ENCODE measurements at places on chromosomes 4 and X.
A peak's percentile ranks its signal among the peaks of the same experiment; 100 is the strongest.

- DNase-seq, result no peak
These were observed 50.9 kb downstream of the MFAP3L start for GRCh38 chr4:169975131-169975837.

DNA sequence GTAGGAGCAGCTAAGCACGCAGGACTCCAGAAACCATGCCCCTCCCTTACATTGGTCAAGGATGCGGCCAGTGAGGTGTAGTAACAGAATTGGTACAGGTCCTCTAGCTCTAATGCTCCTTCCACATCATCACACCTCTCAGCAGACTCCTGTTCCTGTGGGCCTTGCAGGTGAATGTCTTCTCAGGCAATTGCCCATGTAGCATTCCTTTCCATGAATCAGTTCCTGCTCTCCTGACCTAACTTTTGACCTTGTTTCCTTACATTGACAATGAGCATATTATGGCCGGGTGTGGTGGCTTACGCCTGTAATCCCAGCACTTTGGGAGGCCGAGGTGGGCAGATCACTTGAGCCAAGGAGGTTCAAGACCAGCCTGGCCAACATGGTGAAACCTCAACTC lies 31.3 kb downstream of the MAP7D3 start:
- no peak for DNase-seq

DNA sequence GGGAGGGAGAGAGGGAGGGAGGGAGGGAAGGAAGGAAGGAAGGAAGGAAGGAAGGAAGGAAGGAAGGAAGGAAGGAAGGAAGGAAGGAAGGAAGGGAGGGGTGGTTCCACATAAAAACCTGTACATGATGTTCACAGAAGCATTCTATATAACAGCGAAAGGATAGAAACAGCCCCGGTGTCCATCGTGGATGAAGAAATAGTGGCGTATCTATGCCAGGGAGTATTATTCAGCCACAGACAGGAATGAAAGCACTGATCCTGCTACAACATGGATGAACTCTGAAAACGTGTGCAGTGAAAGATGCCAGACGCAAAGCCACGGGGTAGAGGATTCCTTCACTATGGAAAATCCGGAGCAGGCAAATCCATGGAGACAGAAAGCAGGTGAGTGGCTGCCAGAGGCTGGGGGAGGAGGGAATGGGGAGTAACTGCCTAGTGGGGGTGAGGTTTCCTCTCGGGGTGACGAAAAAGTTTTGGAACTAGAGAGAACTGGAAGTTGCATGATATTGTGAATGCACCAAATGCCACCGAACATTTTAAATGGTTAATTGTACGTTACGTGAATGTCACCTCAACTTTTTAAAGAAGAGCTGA lies 92.2 kb downstream of the ABLIM2 start:
- no peak for DNase-seq

DNA sequence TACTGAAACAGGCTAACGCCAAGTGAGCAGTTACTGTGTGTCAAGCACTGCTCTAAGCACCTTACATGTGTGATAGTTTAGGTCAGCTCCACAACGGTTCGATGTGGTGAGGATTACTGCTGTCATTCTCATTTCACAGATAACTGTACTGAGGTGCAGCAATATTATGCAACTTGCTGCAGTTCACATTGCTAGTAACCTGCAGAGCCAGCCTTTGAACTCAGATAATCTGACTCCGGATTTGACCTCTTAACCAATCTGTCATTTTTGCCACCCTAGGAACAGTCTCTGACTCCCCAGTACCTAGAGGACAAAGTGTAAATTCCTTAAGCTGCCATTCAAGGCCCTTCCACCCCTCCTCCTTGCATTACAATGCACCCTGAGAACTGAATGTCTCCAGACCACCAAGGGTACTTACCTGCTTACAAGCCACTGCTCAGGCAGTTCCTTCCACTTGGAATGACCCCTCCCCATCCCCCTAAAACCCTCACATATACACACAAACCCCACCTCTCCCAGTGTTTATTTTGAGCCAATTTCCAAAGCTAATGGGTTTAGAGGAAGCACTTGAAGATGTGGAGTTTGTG lies 24.9 kb downstream of the EFNB1 start:
- no peak for DNase-seq

DNA sequence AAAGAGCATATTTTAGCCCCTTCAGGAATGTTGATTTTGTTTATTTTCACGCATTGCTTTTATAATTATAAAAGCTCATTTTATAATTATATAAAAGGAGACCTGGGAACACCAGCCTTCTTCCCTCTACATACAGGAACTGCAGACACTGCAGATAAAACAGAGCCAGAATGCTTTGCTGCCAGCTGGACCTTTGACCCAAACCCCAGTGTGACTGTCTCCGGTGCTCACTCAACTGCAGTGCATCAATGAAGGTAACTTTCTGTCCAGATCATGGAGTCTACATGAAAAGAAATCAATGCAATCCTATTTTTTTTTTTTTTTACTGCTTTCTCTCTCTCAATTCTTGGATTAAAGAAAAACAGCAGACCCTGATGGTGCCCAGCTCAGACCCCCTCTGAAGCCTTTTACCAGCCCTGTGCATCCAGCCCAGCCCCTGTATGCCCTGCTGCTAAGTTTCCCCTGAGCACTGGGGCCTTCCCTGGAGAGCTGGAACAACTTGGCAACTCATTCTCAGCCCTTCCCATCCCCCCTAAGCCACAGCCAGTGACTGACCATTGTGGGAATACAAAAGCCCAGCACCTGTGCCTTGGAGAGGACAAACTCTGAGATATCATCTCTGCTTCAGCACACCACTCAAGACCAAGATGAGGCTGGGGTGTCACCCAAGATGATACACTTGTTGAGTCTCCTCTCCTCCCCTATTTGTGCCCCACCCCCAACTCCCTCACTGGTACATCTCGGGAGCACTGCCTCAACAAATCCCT lies 182.1 kb downstream of the EVC2 start:
- no peak for DNase-seq

DNA sequence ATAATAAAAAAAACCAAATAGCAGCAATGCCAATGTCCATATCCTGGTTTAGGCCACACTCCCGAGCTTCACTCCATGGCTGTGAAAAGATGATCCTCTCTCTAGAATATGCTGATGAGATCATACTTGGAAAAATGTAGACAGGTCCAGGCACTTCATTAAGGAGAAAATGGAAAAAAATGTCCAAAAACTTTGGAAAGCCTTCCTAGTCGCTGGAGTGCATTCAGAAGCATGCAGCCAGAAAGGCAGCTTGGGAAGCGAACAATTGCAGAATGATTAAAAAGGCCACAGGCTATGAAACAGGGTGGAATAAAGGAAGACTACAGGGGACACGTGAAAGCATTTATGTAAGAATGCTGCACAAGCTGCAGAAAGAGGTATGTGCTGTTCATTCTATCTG lies 165.6 kb upstream of the HCCS start:
- DNase-seq, result no peak

GRCh38 chr4:139684351-139684750 lies 18.7 kb downstream of the MGST2 start:
- no peak for DNase-seq

- DNase-seq, result no peak
These were observed 50.5 kb downstream of the F9 start for GRCh38 chrX:139581068-139581467.

- peak; percentile 30 for DNase-seq
These were observed 527 bp downstream of the NOA1 start for GRCh38 chr4:56976837-56977320.

- no peak for DNase-seq
These were observed 407.4 kb upstream of the AADAT start for GRCh38 chr4:170497112-170497511.

GRCh38 chr4:149781150-149781549 lies 34.5 kb downstream of the IQCM start:
- DNase-seq, result no peak

GRCh38 chrX:119236623-119237561 lies 807 bp downstream of the PGRMC1 start:
- DNase-seq, result peak; percentile 15

DNA sequence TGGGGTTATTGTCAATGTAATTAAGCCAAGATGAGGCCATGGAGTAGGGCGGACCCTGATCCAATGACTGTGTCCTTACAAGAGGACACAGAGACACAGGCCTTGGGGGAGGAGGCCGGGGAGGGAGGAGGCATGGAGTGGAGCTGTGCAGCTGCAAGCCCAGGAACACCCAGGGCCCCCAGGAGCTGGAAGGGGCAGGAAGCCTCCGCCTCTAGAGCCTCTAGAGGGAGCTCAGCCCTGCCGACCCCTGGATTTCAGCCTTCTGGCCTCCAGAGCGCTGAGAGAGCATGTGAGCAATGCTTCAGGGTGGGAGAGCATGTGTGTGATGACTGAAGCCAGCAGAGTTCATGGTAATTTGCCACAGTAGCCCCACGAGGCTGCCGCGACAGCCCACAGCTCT lies 234.6 kb downstream of the AFAP1 start:
- no peak for DNase-seq

GRCh38 chr4:10173754-10174749 lies 57.5 kb upstream of the WDR1 start:
- no peak for DNase-seq

- DNase-seq, result no peak
These were observed 20.2 kb downstream of the TMEM31 start for GRCh38 chrX:103730796-103731493.

- DNase-seq, result no peak
These were observed 23.0 kb upstream of the CPLX1 start for GRCh38 chr4:848803-849477.

- DNase-seq, result no peak
These were observed 238.6 kb downstream of the RAPGEF2 start for GRCh38 chr4:159341522-159341921.

DNA sequence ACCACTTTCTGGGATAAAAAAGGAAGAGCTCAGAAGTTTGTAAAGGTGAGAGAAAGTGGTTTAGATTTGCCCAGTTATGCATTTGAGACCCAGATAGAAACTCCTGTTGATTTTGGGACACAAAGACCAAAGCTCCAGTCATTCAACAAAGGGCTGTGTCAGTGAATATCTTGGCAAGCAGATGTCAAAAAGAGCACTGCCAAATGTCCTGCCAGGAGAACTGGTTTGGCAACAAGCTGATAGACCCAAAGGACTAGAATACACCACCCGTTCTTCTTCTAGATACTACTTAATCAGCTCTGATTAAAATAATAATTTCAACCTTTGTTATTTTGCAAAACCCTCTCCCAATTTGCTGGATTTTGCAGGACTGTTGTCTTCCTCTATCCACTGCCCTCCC lies 121.4 kb downstream of the NHS start:
- no peak for DNase-seq

DNA sequence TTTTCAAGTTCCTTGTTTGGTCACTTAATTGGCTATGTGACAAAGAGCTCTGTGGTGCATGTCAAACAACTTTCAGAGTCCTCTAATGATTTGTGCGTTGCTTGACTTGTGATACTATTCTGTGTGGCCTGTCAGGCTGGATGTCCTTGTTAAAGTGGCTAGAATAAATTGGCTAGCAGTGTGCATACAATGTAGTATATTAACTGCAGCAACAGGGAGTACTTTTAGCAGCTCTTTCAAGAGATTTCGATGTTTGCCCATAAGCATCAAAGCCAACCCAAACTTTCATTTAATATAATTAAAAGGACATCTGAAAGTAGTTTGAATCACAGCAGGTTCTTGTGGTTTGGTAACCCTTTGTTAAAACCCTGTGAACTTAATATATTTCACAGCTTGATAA lies 718.9 kb downstream of the ADGRL3 start:
- no peak for DNase-seq

- DNase-seq, result no peak
These were observed 260.6 kb upstream of the MAD2L1 start for GRCh38 chr4:120327276-120327675.

DNA sequence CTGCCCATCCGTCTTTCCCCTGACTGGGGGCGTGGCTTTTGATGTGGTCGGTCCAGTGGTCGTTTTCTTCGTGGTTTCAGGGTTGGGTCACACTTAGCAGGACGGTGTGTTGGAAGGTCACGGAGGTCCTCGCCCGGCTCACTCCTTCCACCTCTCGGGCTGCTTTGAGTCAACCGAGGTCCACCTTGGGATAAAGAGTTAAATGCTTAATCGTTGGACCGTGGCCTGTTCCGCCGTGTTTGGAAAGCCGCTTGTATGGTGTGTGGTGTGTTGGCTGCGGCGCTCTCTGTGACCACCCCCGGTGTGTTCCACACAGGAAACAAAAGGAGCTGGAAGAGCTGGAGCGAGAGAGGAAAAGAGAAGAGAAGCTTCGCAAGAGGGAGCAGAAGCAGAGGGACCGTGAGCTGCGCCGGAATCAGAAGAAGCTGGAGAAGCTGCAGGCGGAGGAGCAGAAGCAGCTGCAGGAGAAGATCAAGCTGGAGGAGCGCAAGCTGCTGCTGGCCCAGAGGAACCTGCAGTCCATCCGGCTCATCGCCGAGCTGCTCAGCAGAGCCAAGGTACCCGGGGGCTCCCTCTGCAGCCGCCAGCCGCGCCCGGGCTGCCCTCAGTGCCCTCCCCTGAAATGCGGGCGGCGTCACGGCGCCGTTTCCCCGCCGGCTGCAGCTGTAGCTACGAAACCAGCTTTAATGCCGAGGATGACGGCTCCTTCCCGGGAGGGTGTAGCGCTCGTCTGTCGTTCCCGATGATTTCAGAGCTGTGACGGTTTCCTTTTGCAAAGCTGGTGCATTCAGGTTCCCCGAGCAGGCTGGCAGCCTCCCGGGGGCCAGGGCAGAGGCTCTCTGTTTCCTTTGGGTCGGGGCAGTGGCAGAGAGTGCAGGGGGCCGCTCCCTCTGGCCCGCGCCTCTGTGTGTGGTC lies 7.7 kb downstream of the AKAP17A start:
- no peak for DNase-seq

GRCh38 chr4:28287831-28288233 lies 1427.2 kb downstream of the STIM2 start:
- no peak for DNase-seq

- DNase-seq, result no peak
These were observed 897.5 kb upstream of the AGA start for GRCh38 chr4:178339769-178340168.

DNA sequence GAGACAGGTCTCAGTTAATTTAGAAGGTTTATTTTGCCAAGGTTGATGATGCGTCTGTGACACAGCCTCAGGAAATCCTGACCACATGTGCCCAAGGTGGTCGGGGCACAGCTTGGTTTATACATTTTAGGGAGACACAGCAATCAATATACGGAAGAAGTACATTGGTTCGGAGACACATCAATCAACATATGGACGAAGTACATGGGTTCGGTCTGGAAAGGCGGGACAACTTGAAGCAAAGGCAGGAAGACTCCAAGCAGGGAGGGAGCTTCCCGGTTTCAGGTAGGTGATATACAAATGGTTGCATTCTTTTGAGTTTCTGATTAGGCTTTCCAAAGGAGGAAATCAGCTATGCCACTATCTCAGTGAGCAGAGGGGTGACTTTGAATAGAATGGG lies 225.2 kb upstream of the ZFP42 start:
- DNase-seq, result no peak

DNA sequence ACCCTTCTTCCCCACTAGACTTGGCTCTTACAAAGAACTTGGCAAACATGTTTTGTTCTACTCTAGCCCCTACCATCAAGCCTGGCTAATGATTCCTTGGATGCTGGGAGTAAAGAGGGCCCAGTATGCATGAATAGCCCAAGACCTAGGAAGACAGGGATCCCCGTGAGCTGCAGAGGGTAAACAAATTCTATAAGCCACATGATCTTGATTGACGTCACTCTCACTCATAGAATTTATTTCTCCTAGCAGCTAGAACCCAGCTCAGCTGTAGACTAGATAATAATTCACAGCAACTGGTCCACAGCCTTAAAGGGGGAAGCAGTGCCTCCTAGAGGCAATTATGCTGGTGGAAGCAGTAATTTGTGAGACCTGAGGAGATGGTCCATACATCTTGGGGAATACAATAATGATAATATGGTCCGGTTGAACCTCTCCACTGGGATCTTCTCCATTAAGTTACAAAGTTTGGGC lies 16.1 kb upstream of the USO1 start:
- peak; percentile 34 for DNase-seq
